ENCODE measurements at places on chromosomes 4 and X. TPM values are rescaled to one million over a fixed set of nuclear protein-coding genes. Genes with fewer than 3 reads are reported as not detected.

Gene ARHGAP36
- not detected for total RNA-seq

Gene CTAG1A
- not detected for total RNA-seq

Gene USP17L19
- total RNA-seq = not detected

Gene ADGRG2
- not detected for total RNA-seq

Gene JAKMIP1
- total RNA-seq = 15.0 TPM

Gene PWWP3B
- not detected for total RNA-seq

Gene TFE3
- 18.0 TPM for total RNA-seq

Gene GAGE12H
- not detected for total RNA-seq

Gene PDCL2
- total RNA-seq = not detected

Gene PTPN13
- 58.9 TPM for total RNA-seq

Gene HERC5
- 22.5 TPM for total RNA-seq

Gene CT45A3
- total RNA-seq = not detected

Gene STK32B
- not detected for total RNA-seq

Gene C4orf50
- total RNA-seq = 0.05 TPM

Gene CT47B1
- total RNA-seq = not detected

Gene MMAA
- 13.0 TPM for total RNA-seq

Gene COMMD8
- 36.8 TPM for total RNA-seq

Gene KIT
- total RNA-seq = not detected
